ENCODE measurements at places on chromosomes 6 and 20.
A peak's percentile ranks its signal among the peaks of the same experiment; 100 is the strongest.

DNA sequence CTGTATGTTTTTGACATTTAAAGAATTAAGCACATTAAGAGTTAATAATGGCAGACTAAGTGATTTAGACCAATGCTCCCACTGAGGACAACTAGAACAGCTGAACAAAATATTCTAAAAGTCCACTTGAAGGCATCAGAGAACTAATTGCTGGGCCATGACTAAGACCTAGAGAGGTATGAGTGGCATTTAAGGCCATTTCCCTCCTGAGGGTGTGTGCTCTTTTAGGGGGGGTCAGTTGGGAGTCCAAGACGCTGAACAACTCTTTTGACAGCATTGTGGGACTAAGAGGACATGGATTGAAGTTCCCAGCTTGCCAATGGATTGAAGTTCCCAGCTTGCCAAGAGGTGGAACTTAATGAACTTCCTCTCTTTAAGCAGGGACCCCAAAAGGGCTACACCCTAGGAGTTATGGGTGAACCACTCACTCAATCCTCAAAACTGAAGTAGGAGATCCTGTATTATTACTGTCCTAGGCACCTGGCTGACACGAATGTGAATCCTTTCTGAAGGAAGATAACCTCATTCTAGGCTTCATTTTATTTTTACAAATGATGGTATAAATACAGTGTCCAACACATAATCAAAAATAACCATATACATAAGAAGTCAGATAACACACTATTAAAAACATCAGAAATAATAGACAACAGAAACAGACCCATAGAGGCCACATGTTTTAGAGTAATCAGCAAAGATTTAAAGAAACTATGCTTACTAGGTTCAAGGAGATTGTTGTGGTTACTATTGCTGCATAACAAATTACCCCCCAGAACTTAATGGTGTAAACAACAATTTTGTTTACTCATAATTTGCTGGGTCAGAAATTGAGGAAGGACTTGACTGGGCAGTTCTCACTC, 175.1 kb downstream of the VEGFA start:
- no peak for DNase-seq

DNA sequence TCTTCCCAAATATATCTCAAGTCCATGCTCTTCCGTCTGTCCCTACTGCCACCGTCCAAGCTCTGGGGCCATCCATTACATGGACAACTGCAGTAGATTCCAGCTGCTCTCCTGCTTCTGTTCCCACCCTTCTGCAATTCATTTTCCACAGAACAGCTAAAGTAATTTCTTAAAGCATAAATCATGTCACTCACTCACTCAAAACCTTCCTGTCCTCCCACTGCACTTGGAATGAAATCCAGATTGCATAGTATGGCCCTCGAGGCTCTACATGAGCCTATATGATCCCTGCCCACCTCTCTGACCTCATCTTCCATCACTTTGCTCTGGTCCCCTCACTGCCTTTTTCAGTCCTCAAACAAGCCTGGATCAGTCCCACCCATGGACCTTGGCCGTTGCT, 10.9 kb downstream of the PHACTR2 start:
- DNase-seq: no peak

DNA sequence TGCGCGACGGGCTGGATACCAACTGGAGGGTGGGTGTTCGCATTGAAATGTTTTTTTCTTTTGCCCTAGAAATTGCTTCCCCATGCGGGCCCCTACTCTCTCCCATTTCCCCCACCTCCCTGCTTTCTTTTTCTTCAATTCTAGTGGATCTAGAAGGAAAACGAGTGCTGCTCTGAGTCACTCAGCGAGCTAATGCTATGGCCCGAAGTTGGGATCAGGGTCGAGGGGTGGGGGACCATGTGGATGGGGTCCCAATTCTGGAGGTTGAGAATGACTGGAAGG, 71.5 kb downstream of the SOX4 start:
- no peak for DNase-seq

DNA sequence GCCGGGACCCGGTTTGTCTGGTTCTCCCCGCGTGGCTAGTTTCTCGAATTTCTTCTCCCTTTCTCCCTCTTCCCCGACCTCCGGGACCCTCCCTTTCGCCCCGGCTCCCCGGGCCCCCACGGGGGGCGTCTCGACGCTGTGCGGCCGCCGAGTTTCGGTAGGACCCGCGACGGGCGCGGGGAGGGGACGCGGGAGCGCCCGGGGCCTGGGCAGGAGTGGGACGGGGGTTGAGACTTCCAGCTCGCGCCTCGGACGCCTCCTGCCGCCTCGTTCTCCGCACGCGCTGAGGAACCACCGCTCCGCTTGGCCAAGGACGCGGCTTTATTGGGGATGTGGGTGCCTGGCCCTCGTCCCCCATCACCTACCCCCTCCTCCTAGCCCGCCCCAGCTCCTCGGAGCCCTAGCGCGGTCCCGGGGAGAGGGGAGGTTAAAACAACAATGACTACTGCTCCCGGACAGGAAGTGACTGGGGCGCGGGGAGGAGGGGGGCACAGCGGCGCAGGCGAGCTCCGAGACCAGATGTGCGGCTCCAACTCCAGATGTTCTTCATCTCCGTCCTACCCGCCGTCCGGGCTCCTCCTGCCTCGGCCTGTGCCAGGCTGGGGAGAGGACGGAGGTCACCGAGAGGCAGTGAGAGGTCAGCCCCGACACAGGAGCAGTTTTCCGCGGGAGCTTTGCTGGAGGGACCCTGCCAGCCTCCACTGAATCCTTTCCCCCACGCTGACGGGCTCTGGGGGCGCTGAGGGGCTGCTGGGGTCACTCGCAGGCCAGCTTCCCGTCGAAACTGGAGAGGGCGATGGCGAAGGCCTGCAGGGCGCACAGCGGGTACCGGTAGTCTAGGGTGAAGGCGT, 917 bp upstream of the TEAD3 start:
- DNase-seq: peak; percentile 67

DNA sequence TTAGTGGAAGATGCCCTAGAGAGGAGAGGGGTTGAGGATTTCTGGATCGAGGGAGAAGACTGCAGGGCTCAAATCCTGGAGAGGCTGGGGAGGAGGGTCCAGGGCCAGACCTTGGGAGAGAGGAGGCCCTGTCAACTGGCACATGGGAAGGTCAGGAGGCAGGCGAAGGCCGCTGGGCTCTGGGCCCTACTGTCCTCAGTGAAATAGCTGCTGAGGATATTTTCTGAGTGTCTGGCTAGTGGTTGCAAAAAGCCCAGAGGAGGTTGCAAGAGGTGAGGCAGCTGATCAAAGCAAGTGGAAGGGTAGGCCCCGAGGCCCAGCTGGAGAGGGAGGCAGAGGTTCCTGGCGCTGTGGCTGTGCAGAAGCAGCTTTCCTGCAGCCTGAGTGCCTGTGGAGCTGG, 103.4 kb upstream of the MLN start:
- DNase-seq: no peak

DNA sequence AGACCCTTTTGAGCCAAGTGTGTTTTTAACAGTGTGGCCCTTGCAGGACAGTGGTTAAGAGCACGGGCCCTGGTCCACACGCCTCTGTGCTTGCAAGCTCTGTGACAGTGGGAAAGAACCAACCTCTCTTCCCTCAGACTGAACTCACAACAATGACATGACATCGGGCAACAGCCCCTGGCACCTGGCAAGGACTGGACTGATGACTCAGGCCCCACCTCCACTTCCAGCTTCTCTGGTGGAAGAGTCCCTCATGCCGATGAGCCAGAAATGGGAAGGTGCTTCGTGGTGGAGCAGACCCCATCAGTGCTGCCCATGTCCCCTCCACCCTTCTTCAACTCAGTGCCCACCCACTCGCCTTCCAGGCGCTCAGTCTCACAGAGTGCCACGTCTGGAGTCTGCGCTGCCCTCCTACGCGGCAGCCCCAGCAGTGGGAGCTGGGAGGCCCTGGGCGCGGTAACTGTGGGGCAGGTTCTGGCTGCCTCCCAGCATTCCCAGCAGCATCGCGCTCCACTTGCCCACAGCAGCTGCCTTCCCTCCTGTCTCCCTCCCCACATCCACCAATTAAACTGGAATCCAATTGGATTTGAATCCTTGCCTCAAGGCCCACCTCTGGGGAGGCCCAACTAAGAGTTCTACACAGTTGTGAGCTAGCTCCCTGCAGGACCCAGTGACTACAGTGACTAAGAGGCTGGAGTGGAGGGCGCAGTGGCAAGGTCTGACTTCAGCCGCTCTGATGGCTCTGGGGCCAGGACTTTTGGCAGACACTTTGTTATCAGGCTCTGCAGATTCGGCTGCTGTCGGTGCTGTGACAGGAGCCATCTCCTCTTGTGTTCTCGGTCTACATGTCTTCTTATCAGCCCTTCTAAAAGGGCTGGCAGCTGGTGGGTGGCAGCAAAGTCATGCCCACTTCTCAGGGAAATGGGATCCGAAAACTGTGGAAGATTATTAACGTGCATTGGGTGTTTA, 156.8 kb upstream of the MLN start:
- DNase-seq: no peak

- no peak for DNase-seq
Measured at GRCh38 chr6:33868141-33868540, 64.3 kb upstream of the MLN start.

DNA sequence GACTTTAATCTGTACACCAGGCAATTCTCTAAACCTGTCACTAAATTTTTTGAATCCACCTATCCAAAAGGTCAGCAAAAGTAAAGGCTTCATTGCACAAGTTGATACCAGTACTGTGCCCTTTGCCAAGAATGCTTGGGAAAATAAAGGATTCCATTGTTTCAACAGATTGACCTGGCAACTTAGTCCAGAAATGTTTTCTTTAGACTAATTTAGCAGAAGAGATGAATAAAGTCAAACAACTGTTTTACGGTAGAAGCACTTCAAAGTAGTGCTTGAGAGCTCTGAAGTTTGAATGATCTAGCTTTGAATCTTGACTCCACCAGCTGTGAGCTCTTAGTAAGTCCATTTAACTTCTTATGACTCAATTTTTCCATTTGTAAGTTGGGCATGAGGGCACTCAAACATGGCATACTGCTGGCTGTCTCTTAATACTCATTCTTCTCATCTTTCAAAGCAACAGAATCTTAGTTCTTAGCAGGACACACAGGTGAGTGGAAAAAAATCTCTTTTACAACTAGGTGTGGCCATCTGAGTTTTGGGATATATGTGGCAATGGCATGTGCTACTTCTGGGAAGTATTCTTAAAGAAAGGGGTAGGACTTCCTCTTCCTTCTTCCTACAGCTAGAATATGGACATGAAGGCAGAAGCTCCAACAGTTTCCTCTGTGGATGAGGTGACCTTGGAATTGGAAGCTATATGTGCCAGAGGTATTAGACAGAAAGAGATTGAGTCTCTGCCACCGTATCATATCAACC, 55.9 kb upstream of the LOC128125822 start:
- no peak for DNase-seq

DNA sequence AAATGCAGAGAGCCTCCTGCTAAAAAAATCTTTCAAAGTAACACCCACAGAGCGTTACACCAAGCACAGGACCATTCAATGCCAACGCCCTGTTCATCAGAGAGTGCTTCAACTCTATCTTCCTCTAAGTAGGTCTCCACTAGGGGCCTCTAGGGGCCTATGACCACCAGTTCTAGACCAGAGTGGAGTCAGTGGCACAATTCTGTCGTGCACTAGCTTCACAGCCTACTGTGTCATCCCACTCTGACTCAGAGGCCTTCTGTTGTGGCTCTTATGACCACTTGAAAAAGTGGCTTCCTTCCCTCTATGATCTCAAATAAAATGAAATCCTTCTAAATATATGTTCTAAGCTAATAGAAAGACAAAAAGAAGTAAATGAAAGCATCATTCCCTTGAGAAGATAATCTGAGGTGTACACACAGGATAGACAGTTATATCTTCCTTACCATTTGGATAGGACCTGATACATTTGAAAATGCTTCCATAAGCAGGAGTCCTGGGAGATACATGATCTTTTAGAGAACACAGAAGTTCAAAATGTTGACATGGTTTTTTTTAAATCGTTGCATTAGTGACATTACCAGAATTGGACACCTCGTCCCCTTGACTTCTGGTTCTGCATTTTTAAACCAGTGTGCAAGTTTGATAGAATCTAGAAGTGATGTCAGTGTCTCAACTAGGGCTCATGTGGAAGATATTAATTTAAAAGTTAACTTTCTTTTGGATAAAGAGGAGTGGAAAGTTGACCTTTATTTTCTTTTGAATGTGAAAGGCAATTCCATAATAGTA, 151.9 kb downstream of the SH3BGRL2 start:
- peak; percentile 5 for DNase-seq

- no peak for DNase-seq
Measured at GRCh38 chr6:134446896-134447295, 129.0 kb upstream of the SGK1 start.

GRCh38 chr20:7608250-7608649, 332.0 kb downstream of the HAO1 start:
- no peak for DNase-seq

All from activated CD4-positive, alpha-beta T cell treated with anti-CD3 and anti-CD28 coated beads for 48 hours (primary cell).